ENCODE measurements at places on chromosomes 3 and 15.

DNA sequence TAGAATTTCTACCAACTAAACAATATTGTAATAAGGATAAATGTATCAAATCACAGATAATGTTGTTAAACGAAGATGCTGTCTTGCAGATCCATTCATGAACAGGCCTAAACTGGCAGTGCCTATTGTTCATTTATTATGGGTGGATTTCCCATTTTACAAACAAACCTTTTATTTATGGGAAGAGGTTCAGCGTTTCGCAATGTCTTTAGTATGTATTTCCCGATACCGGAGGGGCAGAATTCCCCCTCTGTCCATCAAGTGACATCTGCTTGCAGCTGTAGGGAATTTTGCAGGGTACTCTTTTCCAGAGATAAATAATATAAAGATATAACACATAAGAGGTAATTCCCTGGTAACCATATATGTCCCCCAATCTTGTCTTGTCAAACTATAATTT lies 5.7 kb downstream of the CEP19 start:
- DNase-seq, result no peak

GRCh38 chr3:10993729-10994065 lies 1.1 kb downstream of the SLC6A1 start:
- no peak for DNase-seq

GRCh38 chr3:72177075-72178050 lies 392.4 kb upstream of the PROK2 start:
- peak; percentile 41 for DNase-seq

- DNase-seq, result peak; percentile 40
These were observed 329.3 kb downstream of the TBL1XR1 start for GRCh38 chr3:176867681-176868663.

- DNase-seq, result no peak
These were observed 39.7 kb downstream of the LRTM1 start for GRCh38 chr3:54888162-54888561.

GRCh38 chr3:107676469-107677309 lies 153.9 kb downstream of the BBX start:
- DNase-seq, result no peak

DNA sequence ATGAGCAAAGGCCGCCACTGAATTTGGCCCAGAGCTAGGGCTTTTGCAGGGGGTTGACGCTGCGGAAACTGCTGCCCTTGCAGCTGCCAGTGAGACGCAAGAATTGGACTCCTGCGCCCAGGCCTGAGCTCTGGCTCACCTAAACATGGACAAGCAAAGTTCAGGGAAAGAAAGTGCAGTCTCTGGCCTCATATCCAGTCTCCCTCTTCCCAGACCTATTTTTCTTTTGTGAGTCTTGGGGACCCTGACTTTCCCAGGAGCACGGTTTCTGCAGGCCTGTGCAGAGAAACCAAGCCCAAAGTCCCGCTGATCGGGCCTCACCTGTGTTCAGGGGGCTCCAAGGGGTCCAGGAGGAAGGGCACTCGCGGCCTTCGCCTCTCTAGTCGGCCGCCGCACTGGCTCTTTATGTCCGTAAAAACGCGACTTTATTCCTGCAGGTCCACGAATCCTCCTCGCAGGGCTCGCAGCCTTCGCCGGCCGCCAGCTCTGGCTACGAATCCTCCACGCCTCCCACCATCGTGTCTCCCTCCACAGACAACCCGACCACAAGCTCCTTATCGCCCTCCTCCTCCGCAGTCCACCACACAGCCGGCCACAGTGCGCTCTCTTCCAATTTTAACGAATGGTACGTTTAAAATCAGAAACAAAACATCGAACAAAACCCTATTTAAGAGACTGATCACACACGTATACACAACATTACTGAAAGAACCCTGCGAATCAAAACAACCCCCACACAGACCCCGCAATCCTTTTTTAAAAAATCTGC lies 3.9 kb downstream of the ZIC1 start:
- no peak for DNase-seq

GRCh38 chr15:74128785-74129585 lies 1.4 kb upstream of the ISLR2 start:
- DNase-seq, result no peak

DNA sequence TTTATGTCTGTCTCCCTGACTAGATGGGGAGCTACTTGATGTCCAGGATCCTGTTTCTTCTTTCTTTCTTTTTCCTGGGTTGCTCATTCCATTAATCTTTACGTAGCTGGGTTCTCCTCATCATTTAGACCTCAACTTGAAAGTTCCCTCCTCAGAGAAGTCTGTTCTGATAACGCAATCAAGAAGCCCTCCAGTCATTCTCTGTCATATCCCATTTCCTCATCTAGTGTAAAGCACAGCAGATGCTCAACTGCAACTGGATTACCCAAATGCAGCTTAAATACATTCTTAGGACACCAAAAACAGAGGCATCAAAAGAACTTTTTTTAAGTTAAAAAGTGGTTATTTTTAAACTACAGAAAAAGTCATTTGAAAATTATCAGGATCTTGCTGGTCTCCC lies 51.7 kb upstream of the ST3GAL6 start:
- no peak for DNase-seq

DNA sequence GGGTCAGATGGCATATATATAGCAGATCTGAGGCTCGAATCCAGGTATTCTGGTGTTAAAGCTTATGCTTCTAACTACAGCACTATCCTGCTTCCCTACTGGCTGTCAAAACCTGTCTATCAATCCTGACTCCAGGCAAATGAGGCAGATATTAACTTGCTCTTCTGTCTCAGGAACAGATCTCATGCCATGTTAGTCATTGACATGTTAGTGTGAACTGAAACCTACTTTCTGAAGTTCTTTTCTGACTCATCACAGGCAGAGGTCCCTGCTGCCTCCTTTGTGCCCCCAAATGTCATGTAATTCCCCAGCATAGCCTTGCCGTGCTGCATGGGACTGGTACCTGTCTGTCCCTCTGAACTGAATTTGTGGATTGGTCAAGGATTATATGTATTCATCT lies 125.0 kb upstream of the SMAD3 start:
- DNase-seq, result no peak

GRCh38 chr3:90241481-90241880 lies 1134.1 kb downstream of the EPHA3 start:
- DNase-seq, result no peak

DNA sequence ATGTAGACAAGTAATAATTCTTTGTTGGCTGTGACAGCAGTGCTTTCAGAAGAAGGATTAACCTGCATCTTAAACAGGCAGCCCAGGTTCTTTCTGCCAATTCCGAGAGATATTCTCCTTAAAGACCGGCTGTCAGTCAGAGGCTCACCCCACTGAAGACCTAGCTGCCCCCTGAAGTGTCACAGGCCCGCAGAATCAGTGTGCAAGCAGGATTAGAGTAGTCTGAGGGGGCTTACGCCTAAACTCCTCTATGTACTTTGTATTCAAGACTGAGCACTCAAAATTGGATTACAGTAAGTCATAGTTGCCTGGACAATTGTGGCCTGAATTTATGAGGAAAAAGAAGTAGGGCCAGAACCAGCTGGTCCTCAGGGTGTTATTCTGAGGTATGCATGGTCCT lies 342.9 kb downstream of the CLSTN2 start:
- DNase-seq, result no peak

DNA sequence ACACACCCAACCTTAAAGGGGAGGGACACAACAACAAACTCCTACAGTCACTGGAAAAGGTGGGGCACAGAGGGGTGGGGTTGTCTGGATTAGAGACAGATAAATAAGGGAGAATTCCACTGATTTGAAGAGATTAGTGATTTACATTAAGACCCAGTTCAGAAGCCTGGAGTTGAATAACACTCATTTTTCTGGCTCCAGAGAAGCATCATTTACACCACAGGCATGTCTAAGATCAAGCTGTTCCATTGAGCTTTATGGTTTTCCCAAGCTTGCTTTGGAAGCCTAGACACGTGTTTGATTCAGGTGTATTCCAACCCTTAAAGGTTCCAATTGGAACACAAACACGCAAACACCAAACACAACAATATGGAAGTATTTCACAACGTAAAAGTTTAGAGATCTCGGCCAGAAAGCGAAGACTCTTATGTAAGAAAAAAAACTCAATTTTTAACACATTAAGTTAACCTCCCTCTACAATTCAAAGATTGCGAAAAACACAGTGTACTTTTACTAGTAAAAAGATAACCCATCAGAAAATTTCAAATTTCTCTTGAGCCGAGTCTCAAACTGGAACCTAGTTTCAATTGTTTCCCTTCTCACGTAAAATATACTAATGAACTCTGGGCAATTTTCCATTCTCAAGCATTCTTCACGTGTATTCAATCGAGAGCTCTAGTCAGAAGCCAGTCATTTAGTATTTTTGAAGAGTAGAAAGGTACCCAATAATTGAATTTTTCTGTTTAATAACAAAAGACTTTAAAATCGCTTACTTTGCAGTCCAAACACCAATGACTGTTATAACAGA lies 2.1 kb downstream of the TRA2B start:
- no peak for DNase-seq

DNA sequence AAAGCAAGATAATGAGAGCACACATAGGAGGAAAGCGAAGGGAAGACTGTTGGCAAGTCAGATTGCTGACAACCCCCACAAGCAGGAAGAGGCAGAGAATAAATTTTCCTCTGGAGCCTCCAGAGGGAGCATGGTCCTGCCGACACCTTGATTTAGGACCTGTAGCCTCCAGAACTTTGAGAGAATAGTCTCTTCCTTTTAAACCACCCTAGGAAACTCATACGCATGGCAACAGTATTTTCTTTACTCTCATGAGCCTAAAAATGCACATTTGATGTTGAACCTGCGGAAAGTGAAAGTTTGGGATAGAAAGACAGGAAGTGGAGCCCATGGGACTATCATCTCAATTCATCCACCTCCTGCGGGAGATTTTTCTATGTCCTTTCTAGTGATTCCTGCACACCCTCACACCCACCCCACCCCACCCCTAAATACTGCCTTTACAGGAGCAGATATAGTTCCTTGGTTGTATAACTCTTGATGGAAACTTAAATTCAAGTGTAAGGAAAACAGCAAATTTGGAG lies 116.7 kb upstream of the LPP start:
- peak; percentile 46 for DNase-seq

DNA sequence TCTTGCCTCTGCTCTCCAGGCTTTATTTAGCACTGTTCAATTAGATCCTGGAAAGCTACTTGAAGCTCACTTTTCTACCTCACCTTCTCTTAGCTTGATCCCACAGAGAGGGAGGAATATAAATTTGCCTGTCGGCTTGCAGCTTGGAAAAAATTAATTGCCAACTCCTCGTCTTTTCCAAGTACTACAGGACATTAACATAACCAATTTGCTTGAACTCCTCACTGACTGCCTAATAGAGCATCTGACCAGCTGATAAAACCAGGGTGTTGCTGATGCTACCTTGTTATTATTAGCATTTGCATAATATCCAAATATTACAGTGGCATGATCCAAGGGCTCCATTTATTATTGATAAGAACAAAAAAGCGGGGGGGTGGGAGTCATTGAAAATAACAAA lies 561.8 kb downstream of the MCTP2 start:
- DNase-seq, result no peak

DNA sequence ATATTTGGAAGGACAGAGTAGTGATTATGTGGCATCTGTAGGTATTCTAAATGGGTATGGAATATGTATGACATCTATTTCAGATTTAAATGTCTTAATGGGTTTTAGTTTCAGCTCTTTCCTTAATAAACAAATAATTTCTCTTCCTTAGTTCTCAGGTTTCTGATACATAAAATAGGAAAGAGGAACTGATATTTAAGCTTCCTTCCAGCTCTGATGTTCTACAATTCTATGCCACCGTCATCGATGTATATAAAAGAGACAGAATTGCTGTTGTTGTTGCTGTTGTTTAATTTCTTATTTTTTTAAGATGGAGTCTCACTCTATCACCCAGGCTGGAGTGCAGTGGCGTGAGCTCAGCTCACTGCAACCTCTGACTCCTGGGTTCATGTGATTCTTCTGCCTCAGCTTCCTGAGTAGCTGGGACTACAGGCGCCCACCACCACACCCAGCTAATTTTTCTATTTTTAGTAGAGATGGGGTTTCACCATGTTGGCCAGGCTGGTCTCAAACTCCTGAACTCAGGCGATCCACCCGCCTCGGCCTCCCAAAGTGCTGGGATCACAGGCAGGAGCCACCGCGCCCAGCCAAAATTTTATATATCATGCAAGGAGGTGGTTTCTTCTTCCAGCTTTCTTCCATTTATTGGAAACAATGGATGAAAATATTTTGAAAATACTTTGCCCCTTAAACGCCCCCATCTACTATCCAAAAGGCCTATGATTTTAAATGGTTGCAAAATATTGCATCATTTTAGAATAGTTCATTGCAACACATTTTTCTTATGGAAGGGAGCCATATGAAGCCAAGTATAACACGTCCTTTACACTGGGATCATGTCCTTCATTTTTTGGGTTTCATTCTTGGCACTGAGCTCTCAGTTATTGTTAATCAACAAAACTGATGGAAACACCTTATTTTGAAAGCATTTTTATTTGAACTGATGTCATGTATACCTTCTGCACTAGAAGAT lies 13.9 kb upstream of the C15orf61 start:
- no peak for DNase-seq

- no peak for DNase-seq
These were observed 13.7 kb downstream of the PXK start for GRCh38 chr3:58346368-58346767.

DNA sequence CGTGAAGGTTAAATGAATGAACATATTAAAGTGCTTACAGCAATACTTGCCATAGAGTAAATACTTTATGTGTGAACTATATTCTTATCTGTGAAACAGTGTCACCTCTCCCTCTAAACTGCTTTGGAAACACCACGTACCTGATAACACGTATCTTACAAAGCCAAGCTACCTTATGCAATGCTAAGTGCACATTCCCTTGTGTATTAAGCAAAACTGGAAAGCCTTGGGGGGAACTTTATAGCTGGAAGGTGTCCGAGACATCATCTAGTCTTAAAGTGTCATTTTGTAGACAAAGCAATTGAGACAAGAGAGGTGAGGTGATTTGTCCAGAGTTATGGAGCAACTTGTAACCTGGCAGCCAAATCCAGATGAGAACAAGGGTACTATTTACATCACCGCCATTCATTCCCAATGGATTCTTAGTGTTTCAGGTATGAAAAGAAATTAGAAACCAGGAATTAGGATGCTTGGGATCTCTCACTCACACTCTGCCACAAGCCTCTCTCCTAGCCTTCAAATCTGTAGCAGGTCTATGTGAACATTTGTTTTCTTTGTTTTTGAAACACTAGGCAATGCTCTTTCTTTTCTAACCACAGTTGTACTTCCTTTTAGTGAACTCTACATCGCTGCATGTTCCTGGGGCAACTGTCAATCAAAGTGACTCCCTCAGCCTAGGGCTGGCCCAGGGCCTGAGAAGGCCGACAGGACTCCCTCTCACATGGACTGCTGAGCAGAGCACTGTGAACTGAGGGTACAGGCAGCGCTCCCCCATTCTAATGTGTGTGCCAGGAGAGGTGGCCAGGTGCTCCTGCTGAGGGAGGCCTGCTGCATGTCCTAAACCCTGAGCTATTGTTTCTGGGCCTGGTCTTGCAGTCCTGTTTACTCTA lies 13.9 kb upstream of the MGLL start:
- DNase-seq, result no peak

DNA sequence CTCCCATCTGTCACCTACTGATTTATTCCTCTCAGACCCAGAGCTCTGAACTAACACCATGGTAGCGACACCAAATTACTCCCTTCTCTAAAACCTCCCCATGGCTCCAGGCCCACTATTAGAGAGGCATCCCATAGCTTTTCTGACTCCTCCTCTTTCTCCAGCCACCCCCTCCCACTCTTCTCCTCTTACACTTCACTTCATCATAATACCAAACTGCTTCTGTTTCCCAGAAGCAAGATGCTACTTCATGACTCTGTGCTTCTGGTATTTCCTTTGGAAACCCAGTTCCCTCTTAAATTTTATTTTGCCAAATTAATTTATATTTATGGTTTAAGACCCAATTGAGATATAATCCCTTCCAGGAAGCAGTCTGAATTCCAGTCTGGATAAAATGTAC lies 465.1 kb upstream of the PDZRN3 start:
- no peak for DNase-seq

Data from transverse colon (tissue), 4 donors.